Testis (tissue), 5 donors: ENCODE measurements at places on chromosomes 16 and 17.

- no peaks in the 10 kb centered on the region for H3K27me3 ChIP-seq
- no peak overlapping the region for H3K4me3 ChIP-seq
- no peaks in the 10 kb centered on the region for H3K36me3 ChIP-seq
- no peak overlapping the region for H3K27ac ChIP-seq
Measured at GRCh38 chr16:83964684-83965443, 3.2 kb upstream of the NECAB2 start.

- peak overlapping the region; percentile 82 for H3K4me3 ChIP-seq
- no peaks in the 10 kb centered on the region for H3K27me3 ChIP-seq
- H3K4me1 ChIP-seq, result peaks cover 3% of the 10 kb centered on the region
- DNase-seq, result no peak
Measured at GRCh38 chr17:1267471-1267943, 2.7 kb upstream of the BHLHA9 start.

GRCh38 chr17:61294286-61294685, 105.4 kb upstream of the TBX2 start:
- DNase-seq, result no peak
- H3K4me3 ChIP-seq, result no peak overlapping the region
- H3K27ac ChIP-seq, result no peak overlapping the region

DNA sequence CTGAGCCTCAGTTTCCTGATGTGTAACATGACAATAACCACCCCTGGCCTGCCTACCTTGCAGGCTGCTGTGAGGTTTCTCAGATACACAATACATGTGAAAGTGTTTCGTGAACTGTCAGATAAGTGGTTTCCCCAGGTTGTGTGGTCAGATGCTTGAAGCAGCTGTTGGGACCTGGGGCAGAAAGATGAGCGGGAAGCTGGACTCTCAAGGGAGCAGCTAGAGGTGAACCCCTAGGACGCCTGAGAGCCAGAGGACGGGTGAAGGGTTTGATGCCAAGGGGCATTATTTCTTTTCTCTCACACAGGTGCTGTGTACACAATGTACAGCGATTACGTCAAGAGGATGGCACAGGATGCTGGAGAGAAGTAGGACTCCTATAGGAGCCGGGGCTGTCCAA, 2.3 kb downstream of the HIGD1B start:
- no peaks in the 10 kb centered on the region for H3K36me3 ChIP-seq
- DNase-seq, result no peak
- no peaks in the 10 kb centered on the region for H3K27me3 ChIP-seq
- no peaks in the 10 kb centered on the region for H3K4me1 ChIP-seq
- H3K4me3 ChIP-seq, result no peak overlapping the region
- no peak overlapping the region for H3K27ac ChIP-seq

DNA sequence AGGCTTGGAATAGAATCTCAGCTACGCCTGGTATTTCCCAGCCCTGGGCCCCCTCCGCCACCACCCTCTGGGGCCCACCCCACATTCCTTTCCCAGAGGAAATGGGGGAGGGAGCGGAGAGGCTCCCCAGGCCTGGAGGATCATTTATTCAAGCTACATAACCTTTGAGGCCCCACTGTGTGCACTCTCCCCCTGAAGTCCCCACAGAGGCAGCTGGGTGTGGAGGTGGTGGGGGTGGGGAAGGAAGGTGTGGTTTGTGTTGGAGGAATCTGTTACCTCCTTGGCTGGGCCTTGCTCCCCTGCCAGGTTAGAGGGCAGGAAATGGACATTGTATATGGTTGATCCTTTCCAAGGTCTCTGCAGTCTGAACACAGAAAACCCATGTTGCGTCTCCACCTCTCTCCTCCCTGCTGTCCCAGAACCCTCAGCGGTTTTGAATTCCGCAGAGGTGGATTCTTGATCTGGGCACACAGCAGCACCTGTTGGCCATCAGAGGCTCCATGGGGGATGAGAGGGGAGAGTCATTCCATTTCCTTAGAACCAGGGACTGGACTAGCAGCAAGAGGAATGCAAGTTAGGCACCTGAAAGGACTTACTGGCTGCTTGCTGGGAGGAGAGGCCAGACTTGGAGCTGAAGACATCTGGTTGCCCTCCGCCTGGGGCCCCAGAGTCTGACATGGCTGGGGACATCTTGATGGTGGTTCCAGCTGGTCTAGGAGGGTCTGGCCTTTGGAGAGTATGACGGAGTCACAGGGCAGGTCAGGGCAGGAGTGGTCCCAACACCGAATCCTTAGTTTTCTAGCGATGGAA, 23.0 kb downstream of the ARHGAP23 start:
- H3K4me3 ChIP-seq, result no peak overlapping the region
- DNase-seq, result no peak
- no peaks in the 10 kb centered on the region for H3K36me3 ChIP-seq
- no peak overlapping the region for H3K27ac ChIP-seq
- H3K27me3 ChIP-seq, result no peaks in the 10 kb centered on the region
- H3K4me1 ChIP-seq, result peaks cover 38% of the 10 kb centered on the region

DNA sequence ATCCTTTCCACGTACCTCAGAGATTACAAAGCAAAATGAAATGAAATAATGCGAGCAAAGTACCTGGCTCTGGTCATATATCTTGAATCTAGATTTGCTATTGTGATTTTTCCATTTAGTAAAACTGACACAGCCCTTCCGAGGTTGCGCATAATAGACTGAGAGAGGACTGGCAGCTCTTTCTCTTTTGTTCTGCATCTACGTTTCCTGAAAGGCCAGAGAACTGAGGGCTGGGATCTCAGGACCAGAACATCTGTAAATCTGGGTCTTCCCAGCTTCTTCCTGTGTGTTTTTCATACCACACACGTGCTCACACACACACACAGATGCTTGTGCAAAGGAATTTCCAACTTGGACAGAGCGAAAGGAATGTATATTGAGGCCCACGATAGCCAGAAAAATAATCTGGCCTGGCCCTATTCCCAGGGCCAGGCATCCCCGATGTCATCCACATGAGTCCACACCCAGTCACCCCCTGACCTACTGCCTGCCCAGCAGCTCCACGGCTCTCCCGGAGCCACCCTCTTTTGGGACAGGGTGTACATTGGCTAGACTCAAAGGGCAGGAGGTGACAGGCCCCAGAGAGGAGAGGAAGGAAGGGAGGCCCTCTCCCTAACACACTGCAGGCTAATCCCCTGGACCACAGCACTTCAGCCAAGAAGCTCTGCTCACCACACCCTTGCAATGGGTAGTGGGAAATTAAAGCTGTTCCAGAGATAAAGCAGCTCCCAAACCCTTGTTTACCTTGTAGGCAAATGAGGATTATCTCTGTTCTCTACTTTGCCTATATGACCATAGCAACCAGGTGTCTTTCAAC, 41.8 kb downstream of the NOL11 start:
- no peaks in the 10 kb centered on the region for H3K27me3 ChIP-seq
- no peaks in the 10 kb centered on the region for H3K36me3 ChIP-seq
- H3K4me1 ChIP-seq, result peaks cover 7% of the 10 kb centered on the region
- no peak overlapping the region for H3K4me3 ChIP-seq
- DNase-seq, result peak; percentile 73
- no peak overlapping the region for H3K27ac ChIP-seq

DNA sequence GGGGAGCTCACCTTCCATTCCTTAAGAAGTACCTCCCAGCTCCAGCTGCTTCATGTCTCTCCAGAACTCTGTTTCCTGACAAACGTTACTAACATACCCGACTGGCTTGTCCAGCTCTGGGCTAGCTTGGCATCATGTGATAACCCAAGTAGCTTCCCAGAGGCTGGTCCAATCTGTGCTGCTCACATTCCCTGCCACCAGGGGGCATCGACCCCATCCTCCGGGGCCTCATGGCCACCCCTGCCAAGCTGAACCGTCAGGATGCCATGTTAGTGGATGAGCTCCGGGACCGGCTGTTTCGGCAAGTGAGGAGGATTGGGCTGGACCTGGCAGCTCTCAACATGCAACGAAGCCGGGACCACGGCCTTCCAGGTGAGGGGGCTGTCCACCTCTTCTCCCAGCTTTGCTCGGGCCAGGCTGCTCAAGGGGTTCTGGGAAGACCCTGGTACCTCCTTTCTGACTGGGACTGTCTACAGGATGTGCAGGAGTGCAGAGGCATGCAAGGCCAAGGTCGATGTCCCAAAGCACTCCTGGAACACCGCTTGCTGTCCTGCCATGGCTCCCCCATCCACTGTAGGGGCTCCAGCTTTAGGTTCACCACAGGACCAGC, 7.6 kb downstream of the EPX start:
- DNase-seq, result peak; percentile 68
- H3K36me3 ChIP-seq, result no peaks in the 10 kb centered on the region

DNA sequence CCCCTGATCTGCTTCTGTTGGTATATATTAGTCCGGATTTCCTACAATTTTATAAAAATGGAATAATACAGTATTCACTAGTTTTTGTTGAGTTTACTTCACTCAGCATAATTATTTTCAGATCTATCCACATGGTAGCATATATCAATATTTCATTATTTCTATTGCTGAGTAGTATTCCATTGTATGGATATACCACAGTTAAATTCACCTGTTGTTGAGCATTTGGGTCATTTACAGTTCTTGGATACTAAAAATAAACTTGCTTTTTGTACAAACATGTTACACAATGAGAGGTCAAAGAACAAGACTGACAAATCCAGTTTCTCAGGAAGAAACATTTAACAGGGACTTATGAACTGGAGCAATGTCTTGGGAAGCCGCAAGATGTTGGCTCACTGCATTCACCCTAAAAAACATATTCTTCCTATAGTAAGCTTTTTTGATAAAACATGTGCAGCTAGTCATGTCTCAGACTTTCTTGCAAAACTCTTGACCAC, 126.9 kb upstream of the HS3ST2 start:
- no peak for DNase-seq
- no peaks in the 10 kb centered on the region for H3K27me3 ChIP-seq
- H3K4me3 ChIP-seq, result no peak overlapping the region

DNA sequence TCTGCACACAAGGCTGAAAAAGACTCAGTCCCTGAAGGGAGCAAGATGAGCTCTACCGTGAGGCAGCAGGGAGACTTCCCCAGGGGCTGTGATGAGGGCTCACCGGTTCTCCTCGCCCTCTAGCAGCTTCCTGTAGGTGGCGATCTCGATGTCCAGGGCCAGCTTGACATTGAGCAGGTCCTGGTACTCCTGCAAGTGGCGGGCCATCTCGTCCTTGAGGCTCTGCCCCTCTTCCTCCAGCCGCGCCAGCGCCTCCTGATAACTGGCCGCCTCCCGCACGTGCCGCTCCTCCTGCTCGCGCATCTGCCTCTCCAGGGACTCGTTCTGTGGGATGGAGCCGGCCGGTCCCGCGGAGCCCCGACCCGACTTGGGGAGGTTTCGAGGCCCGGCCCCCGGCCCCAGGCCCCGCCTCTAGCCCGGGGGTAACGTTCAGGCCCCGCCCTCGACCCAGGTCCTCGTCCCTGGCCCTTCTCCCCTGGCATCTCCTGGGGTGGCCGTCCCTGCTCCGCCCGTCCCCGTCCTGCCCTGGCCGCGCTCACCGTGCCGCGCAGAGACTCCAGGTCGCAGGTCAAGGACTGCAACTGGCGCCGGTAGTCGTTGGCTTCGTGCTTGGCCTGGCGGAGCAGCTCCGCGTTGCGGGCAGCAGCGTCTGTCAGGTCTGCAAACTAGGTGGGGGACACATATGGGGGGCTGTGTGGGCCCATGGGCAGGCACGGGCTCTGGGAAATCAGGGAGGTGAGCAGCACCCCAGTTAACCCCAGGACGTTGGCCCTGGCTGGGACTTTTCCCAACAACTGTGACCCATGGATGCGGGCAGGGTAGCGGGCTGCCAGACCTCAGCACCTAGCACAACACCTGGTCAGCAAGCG, 3.9 kb downstream of the GFAP start:
- no peak overlapping the region for H3K27ac ChIP-seq
- peak overlapping the region; percentile 40 for H3K4me3 ChIP-seq
- H3K36me3 ChIP-seq, result no peaks in the 10 kb centered on the region
- H3K27me3 ChIP-seq, result no peaks in the 10 kb centered on the region
- peaks cover 9% of the 10 kb centered on the region for H3K4me1 ChIP-seq
- DNase-seq, result peak; percentile 84

GRCh38 chr17:143785-144281, 6.5 kb downstream of the SCGB1C2 start:
- DNase-seq, result peak; percentile 85
- H3K4me3 ChIP-seq, result no peak overlapping the region
- no peak overlapping the region for H3K27ac ChIP-seq
- H3K36me3 ChIP-seq, result no peaks in the 10 kb centered on the region

- no peak for DNase-seq
- no peak overlapping the region for H3K4me3 ChIP-seq
- H3K4me1 ChIP-seq, result peaks cover 8% of the 10 kb centered on the region
Measured at GRCh38 chr16:10338426-10338825, 47.4 kb upstream of the ATF7IP2 start.

- DNase-seq, result no peak
- H3K36me3 ChIP-seq, result no peaks in the 10 kb centered on the region
- H3K4me3 ChIP-seq, result no peak overlapping the region
- no peaks in the 10 kb centered on the region for H3K4me1 ChIP-seq
- H3K27ac ChIP-seq, result no peak overlapping the region
Measured at GRCh38 chr17:28328325-28328724, 6.9 kb downstream of the IFT20 start.

GRCh38 chr16:5175266-5175665, 77.7 kb upstream of the EEF2KMT start:
- DNase-seq, result no peak
- no peaks in the 10 kb centered on the region for H3K36me3 ChIP-seq
- H3K4me1 ChIP-seq, result no peaks in the 10 kb centered on the region
- no peaks in the 10 kb centered on the region for H3K27me3 ChIP-seq

DNA sequence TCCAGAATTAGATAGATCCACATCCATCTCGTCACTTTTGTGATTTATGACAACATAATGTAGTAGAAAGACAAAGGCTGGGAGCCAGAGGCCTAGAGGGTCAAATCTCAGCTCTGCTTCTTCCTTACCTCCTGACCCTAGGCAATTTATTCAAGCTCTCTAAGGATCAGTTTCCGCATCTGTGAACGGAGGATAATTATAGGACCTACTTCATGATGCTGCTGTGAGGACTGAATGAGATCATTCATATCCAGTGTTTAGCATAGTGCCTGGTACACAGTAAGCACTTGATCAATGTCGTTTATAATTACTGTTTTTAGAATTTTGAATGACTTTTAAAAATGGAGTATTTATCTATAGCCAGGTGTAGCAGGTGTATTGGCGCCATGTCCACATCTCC, 128.4 kb downstream of the SHISA9 start:
- H3K27me3 ChIP-seq, result no peaks in the 10 kb centered on the region
- H3K4me3 ChIP-seq, result no peak overlapping the region
- no peaks in the 10 kb centered on the region for H3K36me3 ChIP-seq
- no peak overlapping the region for H3K27ac ChIP-seq
- DNase-seq, result no peak

DNA sequence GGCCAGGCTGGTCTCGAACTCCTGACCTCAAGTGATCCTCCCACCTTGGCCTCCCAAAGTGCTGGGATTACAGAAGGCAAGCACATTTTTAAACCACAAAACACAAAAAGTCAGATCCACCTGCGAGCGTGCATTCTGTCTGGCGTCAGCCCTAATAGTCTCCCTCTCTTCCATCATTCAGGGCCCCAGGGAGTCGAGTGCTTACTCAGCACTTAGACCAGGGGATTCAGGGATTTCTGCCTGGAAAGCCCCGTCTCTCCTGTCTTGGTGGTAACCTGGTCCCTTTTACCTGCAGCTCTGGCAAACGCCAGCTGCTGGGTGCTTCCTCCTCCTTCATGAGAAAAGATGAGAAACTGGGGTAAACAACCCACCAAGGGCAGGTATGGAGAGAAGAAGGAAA, 443.1 kb downstream of the SOX9 start:
- no peaks in the 10 kb centered on the region for H3K36me3 ChIP-seq
- no peaks in the 10 kb centered on the region for H3K27me3 ChIP-seq
- no peak overlapping the region for H3K4me3 ChIP-seq
- no peak for DNase-seq
- no peak overlapping the region for H3K27ac ChIP-seq
- H3K4me1 ChIP-seq, result no peaks in the 10 kb centered on the region

GRCh38 chr17:60652454-60653247, 25.0 kb upstream of the BCAS3 start:
- H3K4me3 ChIP-seq, result no peak overlapping the region
- DNase-seq, result no peak
- no peak overlapping the region for H3K27ac ChIP-seq
- no peaks in the 10 kb centered on the region for H3K4me1 ChIP-seq
